ENCODE measurements at places on chromosomes 1 and 21. TPM values are rescaled to one million over a fixed set of nuclear protein-coding genes. Genes with fewer than 3 reads are reported as not detected.

GRCh38 chr1:15475752-15476314 is at the start of gene CELA2B:
Gene CELA2B, plus strand, starts transcription at chr1:15476104. Its CDS starts 22 bp downstream, at chr1:15476126.
- no peaks in the 10 kb centered on the region for H3K4me1 ChIP-seq
- H3K27me3 ChIP-seq, result no peaks in the 10 kb centered on the region
- H3K4me3 ChIP-seq, result no peak within 1 kb of the TSS
- H3K27ac ChIP-seq, result no peak within 1 kb of the TSS
- no peak for DNase-seq
- no peaks in the 10 kb centered on the region for H3K36me3 ChIP-seq

The OR2T10 gene
- total RNA-seq, result not detected

DNA sequence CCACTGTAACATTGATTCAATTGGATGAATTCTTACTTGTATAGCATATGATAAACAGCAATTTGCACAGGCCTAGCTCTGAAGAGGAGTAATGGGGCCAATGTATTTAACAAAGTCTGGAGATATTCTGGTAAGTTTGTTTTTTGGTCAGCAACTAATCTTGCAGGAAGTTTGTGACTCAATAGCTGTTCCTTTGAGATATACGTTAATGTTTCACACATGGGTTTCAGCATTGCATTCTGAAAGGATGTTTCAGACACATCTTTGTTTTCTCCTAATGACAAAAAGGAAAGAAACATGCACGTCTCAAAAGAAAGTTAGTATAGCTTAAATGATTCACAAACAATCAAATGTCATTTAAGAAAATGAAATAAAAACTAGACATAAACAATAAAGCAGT is 49.0 kb downstream of the LTN1 start:
- no peaks in the 10 kb centered on the region for H3K4me1 ChIP-seq
- H3K27me3 ChIP-seq, result no peaks in the 10 kb centered on the region
- peaks cover 35% of the 10 kb centered on the region for H3K36me3 ChIP-seq
- no peak overlapping the region for H3K27ac ChIP-seq

The C1orf116 gene
- 0.09 TPM for total RNA-seq

The BCAN gene
- not detected for total RNA-seq

GRCh38 chr1:170436928-170437327 is 95.0 kb upstream of the GORAB start:
- no peaks in the 10 kb centered on the region for H3K27me3 ChIP-seq
- no peak overlapping the region for H3K4me3 ChIP-seq
- DNase-seq, result no peak
- H3K36me3 ChIP-seq, result no peaks in the 10 kb centered on the region

DNA sequence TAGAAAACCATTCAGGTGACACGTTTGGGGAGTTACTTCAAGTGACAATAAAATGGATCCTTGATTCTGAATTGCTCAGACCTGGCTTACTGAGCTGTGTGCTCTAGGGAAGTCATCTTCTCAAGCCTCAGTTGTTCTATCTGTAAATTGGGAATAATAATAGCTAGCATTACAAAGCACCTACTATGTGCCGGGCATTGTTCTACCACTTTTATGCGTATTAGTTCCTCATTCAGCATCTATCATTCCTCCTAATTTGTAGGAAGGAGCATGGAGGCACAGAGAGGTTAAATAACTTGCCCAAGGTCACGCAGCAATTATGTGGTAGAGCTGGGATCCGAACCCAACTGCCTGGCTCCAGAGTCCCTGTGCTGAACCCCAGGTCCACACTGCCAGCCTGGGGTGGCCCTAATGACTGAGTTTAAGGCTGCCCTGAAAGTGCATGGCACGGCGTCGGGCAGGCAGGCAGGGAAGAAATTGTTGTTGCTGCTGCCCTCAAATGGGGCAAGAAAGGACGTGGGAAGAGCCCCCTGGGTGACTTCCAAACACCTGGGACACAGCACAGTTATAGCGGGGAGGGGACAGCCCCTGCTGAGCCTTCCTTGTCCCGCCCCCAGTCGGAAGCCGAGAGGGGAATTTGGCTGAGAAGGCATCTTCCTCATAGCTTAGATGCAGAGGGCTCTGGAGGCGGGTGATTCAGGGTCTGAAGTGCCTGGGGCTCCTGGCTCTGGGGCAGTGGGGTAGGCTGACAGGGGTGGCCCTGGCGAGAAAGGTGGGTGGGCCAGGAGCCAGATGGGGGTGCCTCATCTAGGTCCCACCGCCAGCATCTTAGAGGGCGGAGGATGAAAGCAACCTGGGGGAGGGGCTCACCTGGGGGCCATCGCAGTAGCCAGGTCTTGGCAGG is 86.5 kb upstream of the IFFO2 start:
- no peaks in the 10 kb centered on the region for H3K36me3 ChIP-seq
- no peak overlapping the region for H3K4me3 ChIP-seq
- H3K4me1 ChIP-seq, result peaks cover 22% of the 10 kb centered on the region
- no peak for DNase-seq
- H3K27ac ChIP-seq, result no peak overlapping the region

DNA sequence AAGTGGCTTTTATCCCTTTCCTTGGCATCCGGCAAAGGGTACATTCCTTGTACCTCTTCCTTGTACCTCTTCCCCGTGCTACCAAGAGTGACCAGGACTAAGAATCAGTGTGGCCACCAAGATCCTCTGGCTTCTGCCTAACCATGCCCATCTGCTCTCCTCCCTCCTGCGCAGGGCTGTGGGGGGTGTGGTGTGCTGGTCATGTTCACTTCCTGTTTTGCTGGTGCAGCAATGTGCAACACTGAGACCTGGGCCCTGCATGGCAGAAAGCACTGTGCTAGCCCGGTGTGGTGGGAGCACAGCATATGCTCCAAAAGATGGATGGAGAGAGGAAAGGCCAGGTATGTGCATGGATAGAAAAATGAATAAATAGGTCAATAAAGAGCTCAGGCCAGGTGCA is 33.3 kb upstream of the TENT5C start:
- H3K4me1 ChIP-seq, result no peaks in the 10 kb centered on the region
- no peaks in the 10 kb centered on the region for H3K36me3 ChIP-seq
- no peak overlapping the region for H3K4me3 ChIP-seq
- H3K27me3 ChIP-seq, result no peaks in the 10 kb centered on the region

DNA sequence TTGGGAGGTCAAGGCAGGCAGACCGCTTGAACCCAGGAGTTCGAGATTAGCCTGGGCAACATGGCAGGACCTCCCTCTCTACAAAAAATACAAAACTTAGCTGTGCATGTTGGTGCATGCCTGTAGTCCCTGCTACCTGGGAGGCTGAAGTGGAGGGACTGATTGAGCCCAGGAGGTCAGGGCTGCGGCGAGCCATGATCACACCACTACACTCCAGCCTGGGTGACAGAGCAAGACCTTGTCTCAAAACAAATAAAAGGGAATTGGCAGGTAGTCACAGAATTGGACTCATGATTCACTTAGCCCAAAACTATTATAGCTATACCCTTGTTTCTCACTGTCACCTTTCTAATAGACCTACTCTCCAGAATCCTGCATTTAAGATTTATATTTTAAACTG is 5.5 kb downstream of the TADA1 start:
- no peaks in the 10 kb centered on the region for H3K27me3 ChIP-seq
- H3K4me3 ChIP-seq, result no peak overlapping the region
- peaks cover 10% of the 10 kb centered on the region for H3K4me1 ChIP-seq

Data from A673 (cell line).